Liver (tissue), 10 donors: ENCODE measurements at places on chromosomes 1 and 21. TPM values are rescaled to one million over a fixed set of nuclear protein-coding genes. Genes with fewer than 3 reads are reported as not detected.

DNA sequence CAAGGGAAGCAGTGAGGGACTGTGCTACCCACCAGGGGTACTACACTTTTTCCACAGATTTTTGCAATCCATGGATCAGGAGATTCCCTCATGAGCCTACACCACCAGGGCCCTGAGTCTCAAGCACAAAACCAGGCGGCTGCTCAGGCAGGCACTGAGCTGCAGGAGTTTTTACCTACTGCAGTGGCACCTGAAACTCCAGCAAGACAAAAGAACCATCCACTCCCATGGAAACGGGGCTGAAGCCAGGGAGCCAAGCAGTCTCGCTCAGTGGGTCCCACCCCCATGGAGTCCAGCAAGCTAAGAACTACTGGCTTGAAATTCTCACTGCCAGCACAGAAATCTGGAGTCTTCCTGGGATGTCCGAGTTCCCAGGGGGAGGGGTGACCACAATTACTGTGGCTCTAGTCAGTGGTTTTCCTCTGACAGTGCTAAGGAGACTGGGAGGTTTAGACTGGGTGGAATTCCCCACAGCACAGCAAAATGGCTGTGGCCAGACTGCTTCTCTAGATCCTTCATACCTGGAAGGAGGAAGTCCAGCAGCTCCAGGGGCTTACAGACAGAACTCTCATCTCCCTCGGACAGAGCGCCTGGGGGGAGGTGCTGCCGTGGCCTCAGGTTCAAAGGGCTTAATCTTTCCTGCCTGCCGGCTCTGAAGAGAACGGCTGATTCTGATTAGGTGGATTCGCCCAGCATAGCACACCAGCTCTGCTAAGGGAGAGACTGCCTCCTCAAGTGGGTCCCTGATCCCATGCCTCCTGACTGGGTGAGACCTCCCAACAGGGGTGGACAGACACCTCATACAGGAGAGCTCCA, 437.8 kb downstream of the LTN1 start:
- no peaks in the 10 kb centered on the region for H3K4me1 ChIP-seq
- no peak overlapping the region for H3K27ac ChIP-seq
- no peak for DNase-seq
- no peaks in the 10 kb centered on the region for H3K27me3 ChIP-seq
- H3K4me3 ChIP-seq = no peak overlapping the region

- H3K4me3 ChIP-seq = no peak overlapping the region
- H3K27me3 ChIP-seq = no peaks in the 10 kb centered on the region
These were observed 31.2 kb upstream of the CNN3 start for GRCh38 chr1:94958081-94958480.

DNA sequence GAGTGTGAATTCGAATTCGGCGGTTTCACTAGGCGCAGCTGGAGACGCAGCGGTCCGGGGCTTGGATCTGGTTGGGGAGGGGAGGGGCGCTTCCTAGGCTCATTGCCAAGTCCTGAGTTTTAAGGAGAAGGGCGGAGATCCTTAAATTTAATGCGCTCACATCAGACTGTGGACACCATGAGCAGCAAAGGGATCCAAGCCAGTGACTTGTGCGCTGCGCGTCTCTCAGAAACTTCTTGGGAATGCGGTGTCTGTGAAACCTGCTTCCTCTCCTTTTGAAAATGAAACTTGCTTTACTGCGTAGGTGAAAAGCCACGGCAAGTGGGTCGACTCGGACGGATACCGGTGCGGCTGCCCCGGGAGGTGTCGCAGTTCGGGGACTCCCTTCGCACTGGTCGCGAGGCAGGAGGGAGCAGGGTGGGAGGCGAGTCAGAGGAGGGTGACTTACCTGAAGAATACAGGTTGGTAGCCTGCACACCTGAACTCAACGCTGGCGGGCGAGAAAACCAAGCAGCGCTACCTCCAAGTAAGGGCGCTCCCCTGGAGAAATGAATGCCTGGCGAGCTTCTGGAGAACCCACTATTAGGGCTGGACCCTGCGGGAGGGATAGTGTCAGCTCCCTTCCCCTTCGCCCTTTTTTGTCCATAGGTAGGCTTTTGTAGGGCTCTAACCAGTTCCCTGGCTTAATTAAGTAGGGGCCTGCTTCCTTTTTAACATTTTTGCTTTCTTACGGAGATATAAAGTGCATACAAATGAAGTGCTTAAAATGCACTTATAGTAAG, 992 bp downstream of the TENT5C start:
- H3K36me3 ChIP-seq = no peaks in the 10 kb centered on the region
- peaks cover 6% of the 10 kb centered on the region for H3K4me1 ChIP-seq
- peak; percentile 69 for DNase-seq
- H3K4me3 ChIP-seq = peak overlapping the region; percentile 90

- H3K4me3 ChIP-seq = no peak overlapping the region
- no peaks in the 10 kb centered on the region for H3K36me3 ChIP-seq
- H3K4me1 ChIP-seq = peaks cover 20% of the 10 kb centered on the region
- DNase-seq = no peak
- H3K27ac ChIP-seq = no peak overlapping the region
These were observed 39.5 kb upstream of the RGS16 start for GRCh38 chr1:182643699-182644098.

- no peak overlapping the region for H3K27ac ChIP-seq
- H3K4me3 ChIP-seq = no peak overlapping the region
- H3K36me3 ChIP-seq = no peaks in the 10 kb centered on the region
- no peaks in the 10 kb centered on the region for H3K27me3 ChIP-seq
- H3K4me1 ChIP-seq = peaks cover 4% of the 10 kb centered on the region
These were observed 69.5 kb downstream of the RHOU start for GRCh38 chr1:228804640-228805413.

GRCh38 chr1:207917080-207917479, 6.2 kb upstream of the CD34 start:
- H3K36me3 ChIP-seq = no peaks in the 10 kb centered on the region
- H3K4me1 ChIP-seq = no peaks in the 10 kb centered on the region
- DNase-seq = no peak

GRCh38 chr1:234309598-234310459, 63.4 kb upstream of the COA6 start:
- H3K27me3 ChIP-seq = no peaks in the 10 kb centered on the region
- H3K36me3 ChIP-seq = no peaks in the 10 kb centered on the region
- H3K4me1 ChIP-seq = peaks cover 11% of the 10 kb centered on the region
- peak; percentile 65 for DNase-seq

DNA sequence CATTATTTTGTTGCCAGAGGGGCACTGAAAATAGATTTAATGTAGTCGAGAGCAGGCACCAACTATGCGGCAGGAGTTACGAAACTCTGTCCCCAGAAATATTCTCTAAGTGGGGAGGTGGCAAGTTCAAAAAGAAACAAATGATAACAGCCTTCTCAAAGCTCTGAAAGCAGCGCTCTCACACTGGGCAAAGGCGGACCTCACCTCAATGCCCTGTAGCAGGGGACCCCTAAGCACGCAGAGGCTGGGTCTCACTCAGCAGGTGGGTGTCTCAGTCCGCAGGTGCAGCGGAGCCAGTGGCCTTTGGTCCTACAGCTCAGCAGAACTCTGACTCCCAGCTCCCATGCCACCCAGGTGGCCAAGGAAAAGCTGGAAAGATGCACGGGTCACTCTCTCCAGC, 21.8 kb upstream of the TMPRSS2 start:
- H3K27me3 ChIP-seq = no peaks in the 10 kb centered on the region
- no peak overlapping the region for H3K27ac ChIP-seq
- DNase-seq = no peak
- H3K4me3 ChIP-seq = no peak overlapping the region

DNA sequence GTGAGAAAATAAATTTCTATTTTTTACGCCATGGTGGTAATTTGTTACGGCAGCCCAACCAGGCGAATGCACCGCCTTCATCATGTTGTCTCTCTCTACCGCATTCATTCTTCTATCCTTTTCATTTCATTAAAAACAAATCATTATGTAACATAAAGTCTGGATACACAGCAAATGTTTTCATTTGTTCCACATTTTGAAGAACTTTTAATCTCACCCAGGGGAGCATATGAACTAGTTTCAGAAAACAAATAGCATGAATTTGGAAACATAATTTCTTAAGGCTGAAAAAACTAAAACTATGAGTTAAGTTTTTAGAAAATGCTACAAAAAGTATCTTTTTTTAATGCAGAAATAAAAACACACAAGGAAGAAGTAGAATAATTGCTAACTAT, 11.2 kb upstream of the OR2B11 start:
- DNase-seq = no peak
- H3K36me3 ChIP-seq = no peaks in the 10 kb centered on the region
- H3K4me3 ChIP-seq = no peak overlapping the region
- no peak overlapping the region for H3K27ac ChIP-seq
- H3K4me1 ChIP-seq = no peaks in the 10 kb centered on the region

- H3K4me3 ChIP-seq = no peak overlapping the region
- no peaks in the 10 kb centered on the region for H3K27me3 ChIP-seq
- H3K27ac ChIP-seq = no peak overlapping the region
- H3K4me1 ChIP-seq = no peaks in the 10 kb centered on the region
- peaks cover 3% of the 10 kb centered on the region for H3K36me3 ChIP-seq
- no peak for DNase-seq
These were observed 10.2 kb downstream of the KMO start for GRCh38 chr1:241542199-241542907.

DNA sequence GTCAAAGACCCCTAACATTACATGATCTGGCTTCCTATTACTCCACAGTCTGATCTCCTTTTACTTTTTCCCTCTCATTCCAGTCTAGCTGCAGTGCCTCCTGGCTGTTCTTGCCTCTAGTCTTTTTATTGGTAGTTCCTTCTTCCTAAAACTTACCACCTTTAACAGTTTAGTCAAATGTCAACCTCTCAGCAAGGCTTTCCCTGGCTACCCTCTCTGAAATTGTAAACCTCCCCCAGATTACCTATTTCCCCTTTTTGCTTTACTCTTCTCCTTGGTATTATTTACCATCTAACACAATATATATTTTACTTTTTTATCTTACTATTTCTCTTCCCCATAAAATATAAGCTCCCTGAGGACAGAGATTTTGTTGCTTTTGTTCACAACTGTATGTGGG, 129.6 kb downstream of the CLEC20A start:
- H3K27ac ChIP-seq = no peak overlapping the region
- H3K27me3 ChIP-seq = no peaks in the 10 kb centered on the region
- H3K4me3 ChIP-seq = no peak overlapping the region
- no peaks in the 10 kb centered on the region for H3K4me1 ChIP-seq

DNA sequence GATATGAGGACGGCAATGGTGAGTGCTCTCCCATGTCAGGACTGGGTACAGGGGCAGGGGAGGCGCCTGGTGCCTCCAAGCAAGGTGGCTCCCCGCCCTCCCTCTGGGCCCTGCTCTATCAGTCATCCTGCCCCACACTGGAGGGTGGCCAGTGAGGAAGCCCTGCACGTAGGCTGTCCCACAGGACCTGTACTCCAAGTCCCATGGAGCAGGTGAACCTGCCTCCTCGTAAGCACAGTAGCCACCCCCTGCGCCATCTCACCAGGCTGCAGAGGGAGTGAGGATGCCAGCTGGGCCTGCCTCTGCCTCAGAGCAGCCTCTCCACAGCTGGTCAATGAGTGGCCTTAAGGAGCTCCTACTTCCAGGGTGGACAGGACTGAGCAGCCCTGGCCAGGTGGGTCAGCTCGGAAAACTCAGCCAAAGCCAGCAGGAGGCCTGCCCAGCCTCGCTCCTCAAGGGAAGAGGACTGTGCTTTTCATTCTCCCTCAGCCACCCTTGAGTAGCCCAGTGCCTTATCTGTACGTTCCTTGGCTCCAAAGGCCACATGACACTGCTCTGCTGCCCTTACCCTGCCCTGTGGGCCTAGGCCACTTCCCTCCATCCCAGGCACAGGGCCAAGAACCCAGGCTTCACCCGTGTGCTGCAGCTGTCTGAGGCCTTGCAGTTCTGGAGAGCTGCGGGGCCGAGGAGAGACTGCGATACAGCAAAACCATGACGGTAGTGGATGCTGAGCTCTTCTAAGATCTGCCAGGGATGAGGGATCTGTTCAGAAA, 39.6 kb downstream of the SLC45A1 start:
- no peak overlapping the region for H3K27ac ChIP-seq
- H3K27me3 ChIP-seq = no peaks in the 10 kb centered on the region
- H3K4me1 ChIP-seq = peaks cover 6% of the 10 kb centered on the region
- H3K4me3 ChIP-seq = no peak overlapping the region
- no peak for DNase-seq
- peaks cover 55% of the 10 kb centered on the region for H3K36me3 ChIP-seq

- H3K27me3 ChIP-seq = no peaks in the 10 kb centered on the region
- peak overlapping the region; percentile 95 for H3K27ac ChIP-seq
- peaks cover 62% of the 10 kb centered on the region for H3K4me1 ChIP-seq
- no peaks in the 10 kb centered on the region for H3K36me3 ChIP-seq
- H3K4me3 ChIP-seq = no peak overlapping the region
These were observed 20.0 kb upstream of the EPHA2 start for GRCh38 chr1:16175610-16176553.

DNA sequence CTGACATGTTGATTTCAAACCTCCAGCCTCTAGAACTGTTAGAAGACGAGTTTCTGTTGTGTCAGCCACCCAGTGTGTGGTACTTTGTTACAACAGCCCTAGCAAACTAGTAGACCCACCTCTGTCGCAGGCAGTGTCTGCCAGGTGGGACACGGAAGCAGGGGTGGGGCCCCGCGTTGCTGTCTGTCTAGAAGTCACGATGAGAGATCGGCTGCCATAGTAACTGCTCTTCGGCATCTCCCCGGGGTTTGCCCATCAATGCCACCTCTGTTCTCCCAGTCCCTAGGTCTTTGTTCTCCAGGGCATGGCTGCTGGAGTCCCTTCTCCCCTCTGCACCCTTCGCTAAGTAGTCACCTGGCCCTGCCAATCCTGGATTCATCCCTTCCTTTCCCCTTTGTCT, 15.2 kb upstream of the CLSTN1 start:
- H3K36me3 ChIP-seq = no peaks in the 10 kb centered on the region
- H3K27me3 ChIP-seq = no peaks in the 10 kb centered on the region
- H3K4me3 ChIP-seq = no peak overlapping the region
- peak; percentile 24 for DNase-seq
- no peaks in the 10 kb centered on the region for H3K4me1 ChIP-seq
- no peak overlapping the region for H3K27ac ChIP-seq

Gene MOV10
- 32.4 TPM for total RNA-seq

Gene MIXL1
- total RNA-seq = not detected

Gene PCAT6
- total RNA-seq = not detected

Gene OR2T29
- total RNA-seq = not detected

Gene MAP1LC3C
- not detected for total RNA-seq

Gene KIF26B
- 1.7 TPM for total RNA-seq

Gene S100A5
- total RNA-seq = not detected

Gene TRIM62
- 1.1 TPM for total RNA-seq

Gene LIN28A
- not detected for total RNA-seq

Gene SLAMF6
- 1.2 TPM for total RNA-seq

Gene FAM151A
- total RNA-seq = 5.4 TPM

Gene PLXNA2
- total RNA-seq = 9.2 TPM

Gene DNAJC6
- 35.0 TPM for total RNA-seq

Gene GSTM5
- total RNA-seq = 0.59 TPM

Gene CYP4A11
- 457 TPM for total RNA-seq
